ENCODE measurements at places on chromosomes 2 and 18.

DNA sequence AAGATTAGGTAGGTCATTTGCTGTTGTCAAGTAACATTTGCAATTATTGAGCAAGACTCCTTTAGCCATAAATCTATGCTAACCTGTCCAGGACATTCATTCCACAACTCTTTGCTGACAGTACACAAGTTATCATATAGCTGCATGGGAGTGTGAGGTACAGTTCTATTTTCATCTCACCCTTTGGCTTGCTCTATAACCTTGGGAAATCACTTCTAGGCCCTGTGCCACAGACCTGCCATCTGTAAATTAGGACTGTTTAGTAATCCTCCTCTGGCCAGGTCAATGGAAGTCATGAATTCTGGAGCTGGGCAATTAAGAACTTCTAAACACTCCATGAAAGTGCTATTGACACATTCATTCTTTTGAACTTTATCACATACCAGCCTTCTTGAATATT is 34.6 kb upstream of the PAIP2B start:
- no peak for DNase-seq

DNA sequence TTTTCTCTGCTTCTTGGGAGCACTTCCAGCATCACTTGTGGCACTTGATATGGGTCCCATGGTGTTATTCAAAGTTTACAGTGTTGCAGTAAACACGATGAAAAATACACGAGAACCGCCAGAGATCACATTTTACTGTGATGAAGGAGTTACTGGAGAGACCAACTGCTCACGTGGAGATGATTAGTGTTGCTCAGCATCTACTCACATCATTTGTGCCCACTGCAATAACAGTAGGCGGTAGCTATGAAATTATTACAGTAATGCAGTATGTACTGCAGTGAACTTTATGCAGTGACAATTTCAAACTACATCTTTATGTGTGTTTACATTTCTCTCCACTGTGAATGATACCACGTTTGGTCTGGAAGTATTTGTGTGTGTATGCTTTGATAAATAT is 93.5 kb downstream of the SLC4A3 start:
- DNase-seq = no peak

DNA sequence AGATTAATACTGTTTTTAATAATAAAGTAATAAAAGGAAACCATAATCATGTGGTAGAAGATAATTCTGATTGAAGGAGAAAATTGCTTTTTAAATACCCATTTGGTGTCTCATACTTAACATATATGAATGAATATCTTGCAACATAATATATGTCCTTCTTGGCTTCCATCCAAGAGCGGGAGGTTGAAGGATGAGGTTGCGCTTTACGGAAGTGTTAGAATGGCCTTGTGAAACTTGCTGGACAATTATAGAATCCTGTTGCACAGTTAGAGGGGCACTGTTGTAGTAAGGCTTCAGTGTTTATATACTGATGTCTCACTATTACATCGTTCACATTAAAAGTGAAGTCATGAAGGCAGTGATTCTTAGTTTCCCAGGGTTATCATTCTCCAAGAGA is 9.4 kb downstream of the INSIG2 start:
- DNase-seq = no peak

DNA sequence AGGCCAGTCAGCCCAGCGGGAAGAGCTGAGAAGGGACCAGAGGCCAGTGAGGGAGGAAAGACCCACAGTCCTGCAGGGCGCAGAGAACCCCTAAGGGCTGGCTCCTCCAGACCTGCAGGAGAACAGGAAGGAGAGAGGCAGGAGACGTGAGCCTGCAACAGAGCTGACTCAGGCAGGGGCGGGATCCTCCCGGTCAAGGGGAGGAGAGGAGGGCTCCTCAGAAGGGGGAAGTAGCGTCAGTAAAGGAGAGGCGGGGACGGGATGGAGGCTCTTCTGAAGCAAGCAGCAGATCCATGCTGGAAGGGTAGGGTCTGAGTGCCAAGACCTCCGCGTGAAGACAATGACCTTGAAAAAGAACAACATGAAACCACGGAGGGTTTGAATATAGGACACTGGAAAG is 50.8 kb downstream of the TRABD2A start:
- no peak for DNase-seq

GRCh38 chr2:48406116-48406515 is 123.8 kb upstream of the STON1 start:
- no peak for DNase-seq

Data from activated effector memory CD4-positive, alpha-beta T cell treated with Interleukin-2 at 50 U/mL for 16 hours (primary cell).